NCI-H1694 (cell line): ENCODE measurements at places on chromosomes 1 and 21.

DNA sequence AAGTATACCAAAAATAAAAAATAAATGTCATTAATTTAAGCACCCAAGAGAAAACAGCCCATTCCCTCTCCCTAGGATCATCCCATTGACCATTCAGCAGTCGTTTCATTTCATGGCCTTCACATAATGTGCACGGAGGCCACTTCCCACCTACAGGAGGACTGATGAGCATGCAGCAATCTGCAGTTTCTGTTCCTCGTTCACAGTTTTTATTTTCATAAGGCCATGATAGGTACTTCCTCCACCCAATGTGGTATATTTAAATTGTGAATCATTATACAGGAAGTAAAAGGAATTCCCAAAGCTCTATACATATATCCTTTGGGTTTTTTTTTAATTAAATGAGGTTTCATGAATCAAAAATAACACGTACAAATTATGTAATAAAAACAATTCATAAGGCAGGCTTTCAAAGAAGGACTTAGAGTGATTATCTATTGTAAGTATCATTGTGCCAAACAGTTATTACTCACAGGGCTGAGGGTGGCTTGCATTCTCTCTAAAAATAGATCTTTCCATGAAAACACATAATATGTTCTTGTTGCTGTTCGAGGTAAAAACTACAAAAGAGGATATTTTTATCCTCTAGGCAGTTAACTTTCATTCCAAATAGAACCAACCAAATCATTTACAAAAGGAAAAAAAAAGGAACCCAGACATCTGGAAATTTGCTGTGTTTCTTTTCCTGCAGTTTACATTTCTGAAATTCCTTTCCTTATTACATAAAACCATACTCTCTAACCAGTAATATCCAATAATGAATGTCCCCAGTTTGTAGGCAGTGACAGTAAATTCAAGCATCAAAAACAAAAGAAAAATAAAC is 27.5 kb upstream of the SLC44A3 start:
- no peak for DNase-seq

DNA sequence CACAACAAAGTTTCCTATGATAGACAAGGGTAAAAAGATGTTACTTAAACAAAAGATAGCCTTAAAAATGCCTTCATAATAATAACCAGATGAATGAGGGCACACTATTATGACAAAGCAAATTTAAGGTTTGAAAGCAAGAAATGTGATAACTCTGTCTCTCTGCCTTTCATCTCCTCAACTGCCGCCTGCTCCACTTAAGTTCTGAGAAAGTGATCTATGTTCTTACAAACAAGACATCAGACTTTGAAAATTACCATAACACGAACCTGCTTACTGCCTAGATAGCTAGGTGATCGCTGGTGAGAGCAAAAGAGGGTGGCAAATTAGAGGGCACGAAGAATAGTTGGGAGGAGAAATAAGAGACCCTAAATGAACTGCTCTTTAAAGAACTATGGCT is 13.2 kb downstream of the C21orf91 start:
- DNase-seq: no peak

DNA sequence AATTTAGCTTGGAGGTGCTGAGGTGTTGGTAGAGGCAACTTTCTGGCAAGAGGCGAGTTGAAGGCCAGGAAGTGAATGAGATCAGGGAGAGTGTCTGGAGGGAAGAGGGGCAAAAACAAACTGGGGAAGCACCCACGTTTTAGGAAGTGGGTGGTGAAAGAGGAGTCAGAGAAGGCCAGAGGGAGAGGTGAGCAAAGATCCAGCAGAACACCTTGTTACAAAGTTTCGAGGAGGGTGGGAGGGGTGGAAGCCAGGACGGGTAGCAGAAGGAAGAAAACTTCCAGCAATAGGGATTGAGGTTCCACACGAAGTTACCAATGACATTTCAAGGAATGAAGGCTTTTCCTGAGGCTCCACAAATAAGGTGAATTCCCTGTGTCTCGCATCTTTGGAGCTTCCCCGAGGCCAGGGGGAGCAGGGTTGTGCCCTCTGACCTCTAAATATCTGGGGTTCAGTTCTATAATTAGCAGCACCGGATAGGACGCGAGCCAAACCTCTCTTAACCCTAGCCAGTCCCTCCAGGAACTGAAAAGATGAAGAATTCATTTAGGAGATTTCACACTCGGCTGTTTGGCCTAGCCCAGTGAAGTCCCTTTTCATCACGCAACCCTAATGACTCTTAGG is 578 bp upstream of the SESN2 start:
- DNase-seq: no peak

DNA sequence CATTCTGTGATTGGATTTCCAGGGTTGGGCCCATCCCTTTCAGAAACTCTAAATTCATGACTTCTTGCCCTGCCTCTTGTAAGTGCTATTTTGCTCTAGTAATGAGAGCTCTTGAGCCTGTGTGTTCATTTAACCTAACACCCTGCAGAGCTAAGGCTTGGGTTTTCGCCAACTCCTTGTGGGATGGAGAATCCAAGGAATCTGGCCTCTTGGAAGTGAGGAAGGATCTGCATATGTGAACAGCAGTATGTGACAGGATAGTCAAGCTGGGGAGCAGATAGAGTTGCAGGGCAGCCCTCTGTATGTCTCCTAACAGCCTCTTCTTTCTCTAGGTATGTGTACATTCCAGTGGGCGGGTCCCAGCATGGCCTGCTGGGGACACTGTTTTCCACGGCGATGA is 258.9 kb downstream of the HHAT start:
- no peak for DNase-seq

DNA sequence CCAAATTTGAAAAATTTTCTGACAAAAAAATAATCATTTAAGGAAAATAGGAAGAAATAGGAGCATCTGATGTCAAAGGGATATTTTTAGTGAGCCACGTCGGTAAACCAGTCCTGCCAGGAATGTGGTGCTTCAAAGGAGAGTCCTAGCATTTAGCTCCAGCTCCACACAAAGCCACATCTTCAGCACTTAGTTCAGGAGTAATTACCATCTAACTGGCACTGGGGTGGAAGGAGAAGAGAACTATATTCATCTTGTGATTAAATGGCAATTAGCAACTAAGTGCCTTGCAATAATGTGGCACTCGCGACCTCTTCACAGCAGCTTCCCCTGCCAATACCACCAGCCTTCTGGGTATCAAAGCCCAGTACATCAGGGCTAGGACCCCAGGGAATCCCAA is 409.1 kb downstream of the SETD4 start:
- DNase-seq: no peak

DNA sequence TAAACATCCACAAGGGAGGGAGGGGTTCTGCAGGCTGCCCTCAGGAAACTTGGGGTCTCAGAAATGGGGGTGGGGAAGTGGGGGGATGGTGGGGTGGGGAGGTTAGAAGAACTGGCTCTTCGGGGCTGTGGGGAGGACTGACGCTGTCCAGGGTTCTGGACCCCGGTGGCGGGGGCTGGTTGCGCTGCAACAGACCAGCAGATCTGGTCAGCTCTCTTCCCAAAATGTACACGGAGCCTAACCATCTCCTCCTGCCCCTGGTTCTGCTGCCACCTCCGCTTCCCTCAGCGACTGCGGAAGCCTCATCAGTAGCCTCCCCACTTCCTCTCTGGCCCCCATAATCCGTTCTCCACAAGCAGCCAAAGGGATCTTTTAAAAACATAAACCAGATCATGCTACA is 29.3 kb upstream of the C1QA start:
- DNase-seq: no peak

DNA sequence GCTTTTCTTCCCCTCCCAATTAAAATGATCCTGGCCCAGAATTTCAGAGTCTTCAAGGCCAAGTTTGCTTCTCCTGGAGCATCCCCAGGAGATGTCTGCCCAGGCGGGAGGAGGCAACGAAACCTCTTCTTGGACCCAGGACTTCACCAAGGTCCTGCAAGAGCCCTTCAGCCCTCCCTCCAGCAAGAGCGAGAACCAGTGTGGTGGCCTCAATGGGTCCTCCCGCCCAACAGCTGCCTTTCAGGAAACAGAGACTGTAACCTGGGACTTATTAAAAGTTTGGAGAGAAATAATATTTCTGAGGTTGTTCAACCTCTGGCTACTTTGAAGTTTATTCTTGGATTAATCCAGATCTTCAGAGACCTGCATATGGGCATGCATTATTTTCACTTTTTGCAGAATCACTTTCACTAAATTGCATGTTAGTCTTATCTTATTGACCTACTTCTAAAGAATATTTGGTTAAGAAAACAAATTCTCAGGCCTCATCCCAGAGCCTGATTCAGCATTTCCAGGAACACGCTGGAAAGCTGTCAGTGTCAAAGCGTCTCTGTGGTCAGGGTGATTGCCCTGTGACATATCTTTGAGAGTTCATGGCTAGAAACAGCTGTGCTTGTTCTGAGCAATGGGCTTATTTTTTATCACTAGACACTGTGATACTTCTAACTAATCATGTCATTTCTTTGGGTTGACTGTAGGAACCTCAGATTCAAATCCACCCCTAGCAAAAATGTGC is 66.0 kb upstream of the CLDN14 start:
- no peak for DNase-seq

- no peak for DNase-seq
Measured at GRCh38 chr1:153553830-153554541, 4.9 kb upstream of the S100A3 start.

GRCh38 chr1:217091561-217091960 is 368.3 kb upstream of the ESRRG start:
- no peak for DNase-seq

GRCh38 chr1:200150721-200151120 is 123.2 kb downstream of the NR5A2 start:
- DNase-seq: no peak
